ENCODE measurements at places on chromosomes 12 and 14. TPM values are rescaled to one million over a fixed set of nuclear protein-coding genes. Genes with fewer than 3 reads are reported as not detected.

The SNAPC1 gene
- total RNA-seq = 1.7 TPM

The CYP46A1 gene
- not detected for total RNA-seq

The SLC16A7 gene
- 19.4 TPM for total RNA-seq

The ZBTB39 gene
- total RNA-seq = 6.3 TPM

The MUCL1 gene
- not detected for total RNA-seq

DNA sequence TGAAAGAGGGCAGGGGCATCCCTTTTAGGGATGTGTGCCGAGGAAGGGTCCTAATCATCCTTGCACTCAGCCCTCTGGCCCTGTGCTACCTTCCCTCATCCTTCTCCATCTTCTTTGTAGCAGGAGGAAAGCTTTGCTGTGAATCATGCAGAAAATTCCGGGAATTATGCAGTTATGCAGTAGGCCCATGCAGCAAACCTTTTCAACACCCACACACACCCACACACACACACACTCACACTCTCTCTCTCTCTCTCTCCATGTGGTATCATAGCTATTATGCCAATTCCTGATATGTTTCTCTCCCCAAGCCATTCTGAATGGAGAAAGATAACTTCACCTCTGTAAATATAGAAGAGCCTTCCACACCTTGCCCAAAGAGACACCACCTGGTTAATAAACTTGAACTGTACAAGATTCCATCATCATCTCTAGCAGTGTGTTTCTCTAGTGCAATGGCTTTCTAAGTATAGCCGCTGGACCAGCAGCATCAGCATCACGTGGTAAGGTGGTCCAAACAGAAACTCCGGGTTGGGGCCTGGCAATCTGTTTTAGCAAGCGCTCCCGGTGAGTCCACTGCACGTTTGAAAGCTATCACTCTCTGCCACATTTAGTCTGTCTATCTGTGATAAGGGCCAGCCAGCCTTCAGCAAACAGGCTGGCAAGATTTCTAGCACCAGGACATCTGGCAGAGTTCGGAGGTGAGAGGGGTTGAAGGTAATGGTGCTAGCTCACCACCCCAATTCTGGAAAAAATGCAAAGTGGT lies 57.6 kb downstream of the MDM2 start:
- H3K4me3 ChIP-seq = no peak overlapping the region
- no peak for DNase-seq
- H3K4me1 ChIP-seq = no peaks in the 10 kb centered on the region
- no peak overlapping the region for H3K27ac ChIP-seq
- H3K27me3 ChIP-seq = no peaks in the 10 kb centered on the region

GRCh38 chr14:93137864-93138263 lies 22.1 kb upstream of the ITPK1 start:
- no peaks in the 10 kb centered on the region for H3K4me1 ChIP-seq
- H3K4me3 ChIP-seq = no peak overlapping the region
- DNase-seq = peak; percentile 85
- H3K27me3 ChIP-seq = no peaks in the 10 kb centered on the region

DNA sequence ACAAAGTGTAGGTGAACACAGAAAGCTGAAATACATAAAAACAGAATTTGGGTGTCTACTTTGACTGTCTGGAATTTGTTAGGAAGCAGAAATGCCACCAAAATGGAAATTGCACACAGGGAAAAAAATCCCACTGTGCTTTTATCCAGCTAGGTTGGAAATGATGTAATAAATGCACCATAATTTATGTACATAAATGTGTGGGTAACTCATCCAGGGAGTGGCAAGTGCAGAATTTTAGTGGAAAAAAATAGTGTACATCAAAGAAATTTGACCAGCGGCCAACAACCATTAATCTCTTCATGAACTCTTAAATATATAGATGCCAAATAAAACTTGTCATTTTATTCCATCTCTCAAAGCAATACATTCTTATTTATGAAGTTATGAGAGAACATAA lies 105.6 kb downstream of the LLPH start:
- DNase-seq = no peak
- no peak overlapping the region for H3K4me3 ChIP-seq
- H3K36me3 ChIP-seq = no peaks in the 10 kb centered on the region
- no peak overlapping the region for H3K27ac ChIP-seq

DNA sequence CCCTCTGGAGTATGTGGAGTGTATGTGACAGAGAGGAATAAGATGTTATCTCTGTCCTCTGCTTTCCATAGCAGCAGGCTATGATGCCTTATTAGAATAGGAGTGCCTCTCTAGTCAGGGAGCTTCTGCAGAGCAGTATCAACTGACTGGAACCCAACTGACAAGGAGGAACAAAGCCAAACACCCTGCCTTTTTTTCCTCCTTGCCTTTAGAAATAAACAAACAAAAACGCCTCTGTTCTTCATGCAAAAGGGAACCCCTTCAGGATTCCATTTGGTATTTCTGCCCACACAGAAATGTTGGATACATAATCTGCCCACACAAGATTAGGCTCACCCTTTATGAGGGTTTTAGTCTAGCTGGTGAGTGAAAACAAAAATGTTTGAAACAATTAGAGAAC lies 50.3 kb downstream of the VRK1 start:
- H3K27ac ChIP-seq = no peak overlapping the region
- H3K27me3 ChIP-seq = no peaks in the 10 kb centered on the region
- no peaks in the 10 kb centered on the region for H3K4me1 ChIP-seq
- no peak overlapping the region for H3K4me3 ChIP-seq
- no peak for DNase-seq

- no peaks in the 10 kb centered on the region for H3K4me1 ChIP-seq
- no peaks in the 10 kb centered on the region for H3K36me3 ChIP-seq
- no peak overlapping the region for H3K4me3 ChIP-seq
- no peak overlapping the region for H3K27ac ChIP-seq
- DNase-seq = peak; percentile 35
Measured at GRCh38 chr14:102732924-102733323, 44.3 kb upstream of the TRAF3 start.

DNA sequence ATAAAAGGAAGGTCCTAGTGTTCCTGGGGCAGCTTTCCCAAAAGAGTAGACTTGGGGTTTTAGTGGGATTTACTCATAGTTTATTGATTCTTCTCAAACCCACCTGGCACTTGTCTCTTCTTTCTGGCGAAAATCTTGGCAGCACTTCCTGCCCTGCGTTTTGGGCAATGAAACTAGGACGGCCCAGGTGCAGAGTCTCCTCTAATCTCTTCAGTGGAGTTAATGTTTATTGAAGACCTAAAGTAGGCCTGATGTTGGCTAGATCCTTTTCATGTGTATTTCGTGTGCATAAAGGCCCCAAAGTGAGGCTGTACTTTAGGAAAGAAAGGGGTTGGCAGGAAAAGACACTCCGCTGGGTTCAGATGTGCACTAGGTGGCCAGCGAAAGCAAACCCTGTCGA lies 5.1 kb downstream of the WNT5B start:
- no peaks in the 10 kb centered on the region for H3K36me3 ChIP-seq
- no peaks in the 10 kb centered on the region for H3K27me3 ChIP-seq
- no peak for DNase-seq
- no peak overlapping the region for H3K27ac ChIP-seq
- H3K4me1 ChIP-seq = peaks cover 4% of the 10 kb centered on the region
- H3K4me3 ChIP-seq = no peak overlapping the region

DNA sequence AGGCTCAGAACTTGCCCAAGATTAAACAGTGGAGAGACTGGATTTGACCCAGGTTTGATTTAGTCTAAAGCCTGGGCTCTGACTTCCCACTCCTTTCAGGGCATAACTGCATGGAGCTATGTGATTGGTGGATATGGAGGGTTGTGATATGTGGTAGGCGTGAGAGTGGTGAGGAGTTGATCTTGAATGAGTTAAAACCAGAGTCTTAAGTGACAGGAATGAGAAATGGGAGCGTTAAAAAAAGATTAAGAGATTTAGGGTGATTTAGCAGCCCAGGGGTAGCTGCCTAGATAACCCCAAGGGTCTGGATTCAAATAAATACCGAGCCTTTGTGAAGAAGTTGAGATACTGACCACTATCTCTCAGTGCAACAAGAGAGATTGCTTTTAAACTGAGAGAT lies 8.4 kb downstream of the SYNDIG1L start:
- H3K4me3 ChIP-seq = no peak overlapping the region
- H3K27ac ChIP-seq = no peak overlapping the region
- DNase-seq = no peak
- H3K36me3 ChIP-seq = no peaks in the 10 kb centered on the region
- H3K27me3 ChIP-seq = no peaks in the 10 kb centered on the region
- no peaks in the 10 kb centered on the region for H3K4me1 ChIP-seq
